ENCODE measurements at places on chromosomes 4 and X.

DNA sequence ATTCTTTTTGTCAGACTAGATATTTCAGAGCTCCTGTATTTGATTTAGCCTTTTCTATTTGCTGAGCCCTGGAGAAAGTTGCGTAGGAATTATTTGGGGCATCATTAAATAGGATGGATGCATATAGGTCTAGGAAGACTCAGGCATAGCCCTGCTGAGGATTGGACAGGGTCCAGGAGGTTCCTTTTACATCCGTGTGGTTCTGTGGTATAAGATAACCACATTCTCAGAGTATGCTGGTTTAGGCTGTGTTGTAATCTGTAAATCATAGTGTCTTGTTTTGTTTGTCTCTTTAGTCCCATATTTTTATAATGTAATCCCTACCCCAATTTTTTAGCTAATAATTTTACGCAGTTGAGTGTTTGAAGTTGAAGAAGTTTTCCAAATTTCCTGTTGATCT lies 513.7 kb downstream of the RPA4 start:
- DNase-seq, result no peak

DNA sequence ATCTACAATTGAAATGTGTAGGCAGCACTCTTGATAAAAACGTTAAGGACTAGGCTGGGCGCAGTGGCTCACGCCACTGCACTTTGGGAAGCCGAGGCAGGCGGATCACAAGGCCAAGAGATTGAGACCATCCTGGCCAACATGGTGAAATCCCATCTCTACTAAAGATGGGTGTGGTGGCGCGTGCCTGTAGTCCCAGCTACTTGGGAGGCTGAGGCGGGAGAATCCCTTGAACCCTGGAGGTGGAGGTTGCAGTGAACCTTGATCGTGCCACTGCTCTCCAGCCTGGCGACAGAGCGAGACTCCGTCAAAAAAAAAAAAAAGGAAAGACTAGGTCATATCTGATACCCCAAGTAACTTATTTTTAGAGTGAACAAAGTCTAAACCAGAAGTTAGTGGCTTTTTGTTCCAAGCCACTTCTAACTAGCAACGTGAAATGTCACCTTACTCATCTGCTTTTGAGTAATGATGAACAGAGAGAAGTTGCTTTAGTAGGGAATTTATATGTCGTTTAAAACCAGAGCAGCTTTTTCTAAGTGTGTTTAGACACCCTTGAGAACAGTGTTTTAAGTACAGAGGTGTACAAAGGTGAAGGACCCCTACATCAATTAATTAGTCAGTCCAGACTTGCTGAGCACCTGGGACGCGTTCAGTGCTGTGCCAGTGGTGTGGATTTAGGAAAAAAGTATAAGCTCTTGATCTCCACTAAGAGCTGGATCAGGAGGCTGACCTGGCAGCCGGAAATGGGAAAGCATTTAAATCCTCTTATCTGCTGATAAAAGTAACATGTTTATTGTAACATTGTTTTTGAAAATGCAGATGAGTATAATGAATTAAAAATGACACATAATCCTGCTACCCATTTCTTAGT lies 23.5 kb downstream of the SPRY1 start:
- DNase-seq, result no peak

GRCh38 chr4:153485860-153486259 lies 19.7 kb downstream of the TMEM131L start:
- no peak for DNase-seq

DNA sequence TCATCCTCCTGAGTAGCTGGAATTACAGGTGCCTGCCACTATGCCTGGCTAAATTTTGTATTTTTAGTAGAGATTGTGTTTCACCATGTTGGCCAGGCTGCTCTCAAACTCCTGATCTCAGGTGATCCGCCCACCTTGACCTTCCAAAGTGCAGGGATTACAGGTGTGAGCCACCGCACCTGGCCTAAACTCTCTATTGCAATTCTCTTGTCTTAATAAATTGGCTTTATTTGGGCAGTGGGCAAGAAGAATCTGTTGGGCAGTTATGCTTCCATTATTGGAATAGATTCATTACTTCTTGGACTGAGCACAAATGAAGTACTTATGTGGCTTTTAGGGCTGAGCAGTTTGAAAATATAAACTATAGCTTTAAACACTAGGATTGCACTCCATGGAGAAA lies 8.2 kb upstream of the GPAT3 start:
- DNase-seq, result no peak

- DNase-seq, result no peak
These were observed 24.2 kb upstream of the SPON2 start for GRCh38 chr4:1196421-1197183.

DNA sequence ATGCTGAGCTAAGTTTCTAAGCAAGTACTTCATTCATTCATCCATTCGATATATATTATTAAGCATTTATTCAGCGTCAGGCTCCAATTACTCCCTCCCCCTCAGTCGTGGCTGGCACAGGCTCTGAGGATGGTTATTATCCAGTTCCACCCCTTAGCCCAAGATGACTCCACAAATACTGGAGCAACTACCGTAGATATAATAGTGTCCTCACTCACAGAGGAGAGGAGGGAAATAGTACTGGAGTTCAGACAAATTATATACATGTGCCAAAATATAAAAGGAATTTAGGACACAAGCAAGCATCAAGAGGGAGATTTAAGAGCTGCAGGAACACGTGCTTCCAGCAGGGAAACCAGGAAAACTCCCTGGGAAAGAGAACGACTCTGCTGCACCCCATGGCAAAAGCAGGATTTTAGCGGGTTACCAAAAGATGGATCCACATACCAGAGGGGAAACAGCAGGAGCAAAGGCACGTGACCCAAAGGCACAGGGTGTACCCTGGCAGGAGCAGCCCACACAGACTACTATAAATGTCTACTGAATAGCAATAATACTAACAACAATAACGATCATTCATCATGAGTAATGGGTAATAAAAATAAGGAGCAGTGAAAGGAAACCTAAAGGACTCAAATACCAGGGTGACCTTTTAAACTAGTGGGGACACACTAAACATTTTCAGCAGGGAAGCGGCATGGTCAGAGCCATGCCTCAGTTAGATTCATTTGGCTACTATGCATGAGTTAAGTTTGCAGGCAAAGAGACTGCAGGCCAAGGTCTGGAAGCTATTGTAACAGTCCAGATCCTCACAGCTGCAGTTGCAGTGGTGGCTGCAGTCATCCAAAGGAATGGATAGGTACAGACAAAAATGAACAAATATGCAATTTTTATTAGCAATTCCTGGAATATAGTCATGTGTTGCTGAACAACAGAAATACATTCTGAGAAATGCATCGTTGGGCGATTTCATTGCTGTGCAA lies 153.7 kb downstream of the APBB2 start:
- DNase-seq, result no peak

- no peak for DNase-seq
These were observed 12.6 kb downstream of the DCLK2 start for GRCh38 chr4:150090836-150091235.

DNA sequence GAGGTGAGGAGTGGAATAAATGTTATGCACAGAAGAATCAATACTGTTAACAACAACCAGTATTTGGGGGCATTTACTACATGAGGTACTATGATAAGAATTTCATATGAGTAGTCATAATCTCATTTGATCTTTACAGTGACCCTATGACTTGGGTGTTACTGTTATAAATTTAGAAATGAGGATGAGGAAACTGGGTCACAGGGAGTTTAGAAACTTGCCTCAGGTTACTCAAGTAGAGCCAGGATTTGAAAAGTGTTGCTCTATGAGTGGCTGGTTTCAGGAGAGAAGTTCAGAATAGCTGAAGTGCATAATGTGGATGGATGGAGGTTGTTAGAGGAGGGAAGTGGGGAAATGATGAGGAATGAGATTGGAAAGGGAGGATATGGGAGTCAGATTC lies 16.6 kb upstream of the DDIT4L start:
- no peak for DNase-seq

DNA sequence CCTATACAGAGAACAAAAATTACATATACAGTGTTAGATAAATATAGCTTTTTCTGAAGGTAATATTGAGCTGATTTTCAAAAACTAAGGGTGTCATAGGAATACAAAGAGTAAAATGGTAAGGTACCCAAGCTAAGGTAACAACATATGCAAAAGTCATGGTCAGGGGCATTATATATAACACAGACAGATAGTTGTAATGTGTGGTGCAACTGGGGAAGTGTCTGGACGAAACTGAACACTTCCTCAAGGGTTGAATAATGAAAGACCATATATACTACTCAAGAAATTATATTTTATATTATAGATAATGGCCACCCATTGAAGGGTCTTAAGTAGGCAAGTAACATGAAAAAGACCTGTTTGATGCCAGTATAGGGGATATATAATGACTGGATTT lies 262.1 kb upstream of the CXXC4 start:
- DNase-seq, result no peak

DNA sequence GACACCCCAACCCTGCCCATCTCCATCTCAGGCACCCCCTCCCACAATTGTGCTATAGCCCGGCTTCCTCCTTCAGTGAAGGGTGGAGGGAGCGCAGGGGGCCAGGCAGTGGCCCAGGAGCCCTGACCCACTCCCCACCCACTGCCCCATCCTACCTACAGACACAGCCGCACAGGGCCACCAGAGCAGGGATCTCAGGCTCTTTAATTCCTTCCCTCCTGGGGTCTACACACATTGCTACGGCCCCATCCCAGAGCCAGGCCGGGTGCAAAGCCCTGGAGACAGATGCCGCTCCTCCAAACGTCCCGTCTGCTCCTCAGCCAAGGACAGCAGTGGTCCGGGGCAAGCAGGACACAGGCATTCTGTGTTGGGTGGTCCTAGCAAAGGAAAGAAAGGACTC lies 12.8 kb upstream of the DUSP9 start:
- DNase-seq, result no peak

- DNase-seq, result no peak
These were observed 842.1 kb downstream of the FSTL5 start for GRCh38 chr4:161321706-161322105.

GRCh38 chr4:173509036-173510001 lies 20.7 kb downstream of the HAND2 start:
- DNase-seq, result no peak

GRCh38 chrX:77953302-77953701 lies 16.1 kb downstream of the PGAM4 start:
- no peak for DNase-seq

DNA sequence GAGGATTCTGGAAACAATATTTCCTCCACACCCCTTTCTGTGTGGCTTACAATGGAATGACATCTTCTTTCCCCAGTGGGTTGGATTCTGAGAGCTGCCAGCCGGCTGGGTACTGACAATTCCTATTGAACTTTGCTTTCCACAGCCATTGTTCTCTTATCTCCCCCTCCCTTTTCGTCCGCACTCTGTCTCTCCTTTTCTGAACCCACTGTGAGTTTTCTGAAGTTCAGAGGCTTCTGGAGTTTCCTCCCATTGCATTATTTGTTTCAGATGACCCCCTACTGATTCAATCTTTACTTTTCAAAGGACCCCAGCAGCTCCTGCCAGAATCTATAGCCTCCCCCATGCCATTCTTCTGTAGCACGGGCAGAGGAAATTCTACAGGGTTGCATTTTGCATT lies 10.4 kb downstream of the SMPX start:
- DNase-seq, result no peak

DNA sequence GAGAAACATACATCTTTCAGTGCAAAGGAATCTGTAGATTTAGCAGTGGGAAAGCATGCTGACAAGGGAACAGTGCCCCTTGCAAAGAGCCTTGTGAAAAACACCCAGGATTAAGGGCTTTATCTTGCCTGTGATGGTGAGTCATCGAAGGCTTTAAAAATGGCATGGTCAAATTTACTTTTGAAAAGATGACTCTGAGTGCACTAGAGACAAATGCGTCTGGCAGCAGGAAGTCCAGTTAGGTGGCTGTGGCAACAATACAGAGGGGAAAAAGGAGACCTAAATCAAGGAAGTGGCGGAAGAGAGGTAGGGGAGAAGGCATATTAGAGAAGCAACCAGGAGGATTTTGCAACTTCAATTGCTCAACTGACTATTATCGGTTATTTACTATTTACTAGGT lies 472.6 kb upstream of the CPEB2 start:
- DNase-seq, result no peak

DNA sequence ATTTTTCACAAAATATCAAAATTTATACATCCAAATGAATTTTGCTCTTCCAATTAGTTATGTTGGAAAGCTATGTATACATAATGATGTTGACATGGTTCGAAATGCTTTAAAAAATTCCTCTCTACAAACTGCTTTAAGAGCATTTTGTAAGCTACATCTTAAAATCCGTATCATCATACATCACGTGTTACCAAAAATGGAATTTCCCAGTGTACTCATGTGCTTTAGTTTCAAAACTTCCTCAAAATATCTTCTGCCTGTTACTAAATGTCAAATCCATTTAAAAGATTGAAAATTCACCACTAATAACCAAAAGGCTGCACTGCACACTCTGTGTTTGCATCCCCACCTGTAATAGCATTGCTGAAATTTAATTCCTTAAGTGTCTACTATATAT lies 87.9 kb downstream of the WDFY3 start:
- DNase-seq, result no peak

- DNase-seq, result no peak
These were observed 18.4 kb downstream of the GUCY1A1 start for GRCh38 chr4:155684892-155685541.
